ENCODE measurements at places on chromosomes 6 and 20.

- DNase-seq = peak; percentile 59
These were observed 6.0 kb upstream of the PTGIS start for GRCh38 chr20:49573900-49574416.

GRCh38 chr20:12698817-12699216 lies 310.0 kb upstream of the SPTLC3 start:
- DNase-seq = no peak

DNA sequence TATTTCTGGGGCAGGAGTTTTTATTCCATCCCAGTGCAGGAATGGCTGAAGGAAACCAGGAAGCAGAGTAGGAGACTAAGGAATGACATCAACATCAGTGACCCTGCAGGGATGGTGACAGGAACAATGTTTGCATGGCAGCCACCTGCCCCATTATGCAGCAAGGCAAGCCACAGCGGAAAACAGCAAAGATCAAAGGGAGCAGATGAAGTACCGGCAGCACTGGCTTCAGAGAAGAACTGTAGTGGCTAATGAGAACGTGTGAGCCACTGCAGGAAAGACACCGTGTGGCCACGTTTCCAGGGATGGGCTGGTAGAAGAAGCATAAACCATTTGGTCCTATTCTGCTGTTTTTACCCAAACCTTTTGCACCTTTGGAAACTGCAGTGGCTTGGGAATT lies 52.9 kb upstream of the TAB2 start:
- no peak for DNase-seq

DNA sequence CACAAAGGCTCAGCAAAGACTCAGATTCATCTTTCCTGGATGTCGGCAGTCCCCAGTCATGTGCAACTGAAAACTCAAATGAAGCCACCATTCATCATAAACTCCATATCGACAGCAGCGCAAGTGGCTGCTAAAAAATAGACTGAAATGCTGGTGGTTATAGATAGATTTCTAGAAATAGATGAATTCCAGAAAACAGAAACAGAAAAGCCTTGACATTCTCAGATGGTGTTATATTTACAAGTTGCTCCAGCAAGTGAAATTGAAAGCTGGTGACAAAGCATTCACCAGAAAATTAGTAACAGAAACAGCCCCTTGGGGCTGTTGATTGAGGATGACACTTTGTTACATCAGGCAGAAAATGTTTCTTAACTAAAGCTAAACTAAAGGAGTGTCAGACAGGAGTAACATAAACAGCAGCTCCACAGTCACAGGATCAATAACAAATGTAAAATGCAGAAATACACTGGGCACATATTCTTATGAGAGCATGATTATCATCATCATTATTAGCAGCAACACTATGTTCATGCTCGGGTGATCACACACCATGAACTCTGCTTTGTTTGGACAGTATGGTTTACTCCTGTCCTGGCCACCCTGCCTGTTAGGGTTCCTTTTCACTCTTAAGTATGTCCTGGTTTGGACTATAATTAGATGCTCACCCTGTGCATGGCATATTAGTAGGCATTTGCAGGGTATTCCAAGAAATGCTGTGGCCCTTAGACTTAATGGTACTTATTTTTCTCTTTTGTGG lies 36.4 kb upstream of the SLC35F1 start:
- no peak for DNase-seq

- no peak for DNase-seq
These were observed 7.7 kb downstream of the SLC22A16 start for GRCh38 chr6:110468731-110469130.

DNA sequence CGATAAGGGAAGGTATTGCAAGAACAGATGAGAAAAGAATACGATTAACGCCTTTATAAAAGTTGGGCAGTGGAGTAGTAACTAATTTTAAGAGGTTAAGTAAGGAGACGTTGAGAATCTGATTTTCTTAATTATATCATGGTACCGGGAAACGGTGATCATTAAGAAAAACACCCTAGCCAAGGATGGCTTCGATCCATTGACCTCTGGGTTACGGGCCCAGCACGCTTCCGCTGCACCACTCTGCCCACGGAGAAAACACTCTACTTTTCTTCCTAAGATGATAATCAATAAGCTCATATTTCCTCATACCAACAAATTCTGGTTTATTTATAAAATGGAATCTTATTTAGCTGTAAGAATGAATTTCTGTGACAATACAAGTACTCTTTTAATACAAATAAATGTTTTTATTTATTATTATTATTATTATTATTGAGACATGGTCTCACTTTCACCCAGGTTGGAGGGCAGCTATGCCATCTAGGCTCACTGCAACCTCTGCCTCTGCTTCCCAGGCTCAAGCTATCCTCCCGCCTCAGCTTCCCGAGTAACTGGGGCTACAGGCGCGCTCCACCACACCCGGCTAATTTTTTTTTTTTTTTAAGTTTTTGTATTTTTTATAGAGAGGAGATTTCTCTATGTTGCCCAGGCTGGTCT lies 8.3 kb downstream of the POM121L2 start:
- no peak for DNase-seq

GRCh38 chr20:16104783-16105182 lies 468.5 kb downstream of the KIF16B start:
- no peak for DNase-seq

GRCh38 chr6:159125951-159126352 lies 43.2 kb upstream of the FNDC1 start:
- DNase-seq = no peak

GRCh38 chr6:150310539-150310938 lies 58.3 kb upstream of the IYD start:
- DNase-seq = no peak

- no peak for DNase-seq
These were observed 226.9 kb downstream of the TFAP2B start for GRCh38 chr6:51045548-51045947.

- no peak for DNase-seq
These were observed 38.0 kb downstream of the SESN1 start for GRCh38 chr6:109056661-109057060.

DNA sequence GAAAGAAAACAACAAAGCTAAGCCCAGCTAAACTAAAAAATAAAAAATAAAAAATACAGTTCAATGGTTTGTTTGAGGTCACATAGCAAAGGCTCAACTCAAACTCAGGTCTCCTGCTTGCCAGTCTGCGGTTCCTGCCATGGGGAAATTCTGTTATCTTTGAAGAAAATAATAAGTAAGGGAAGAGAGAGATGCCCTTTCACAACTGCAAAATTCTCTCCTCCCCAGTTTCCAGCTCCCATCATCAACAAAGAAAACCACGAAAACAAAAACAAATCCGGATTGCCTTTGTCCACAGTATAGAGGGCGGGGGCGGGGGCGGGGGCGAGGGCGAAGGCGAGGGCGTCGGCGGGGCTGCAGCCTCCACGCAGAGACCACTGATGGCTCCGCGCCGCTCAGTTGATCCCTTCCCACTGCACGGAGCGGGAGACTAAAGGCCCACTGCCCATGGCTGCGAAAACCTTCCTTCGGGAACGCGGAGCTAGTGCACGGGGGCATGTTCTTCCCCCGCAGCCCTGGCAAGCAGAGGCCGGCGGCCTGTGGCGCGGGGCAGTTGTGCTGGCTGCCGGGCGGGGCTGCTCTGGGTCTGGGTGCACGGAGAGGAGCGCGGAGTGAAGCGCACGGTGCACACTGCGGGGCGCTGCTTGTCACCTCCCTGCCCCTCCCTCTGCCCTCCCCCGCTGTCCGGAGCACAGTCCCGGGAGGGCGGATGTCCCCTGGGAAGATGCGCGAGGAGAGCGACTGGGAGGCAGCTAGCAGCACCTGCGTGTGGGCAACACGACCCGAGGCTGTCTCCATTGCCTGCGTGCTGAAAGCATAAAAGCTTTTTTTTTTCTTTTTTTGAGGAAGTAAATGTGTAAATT lies 54.1 kb upstream of the TPD52L1 start:
- no peak for DNase-seq

GRCh38 chr6:78749326-78749725 lies 118.0 kb upstream of the IRAK1BP1 start:
- DNase-seq = no peak

- DNase-seq = no peak
These were observed 137.7 kb downstream of the TAF4 start for GRCh38 chr20:61927826-61928541.

DNA sequence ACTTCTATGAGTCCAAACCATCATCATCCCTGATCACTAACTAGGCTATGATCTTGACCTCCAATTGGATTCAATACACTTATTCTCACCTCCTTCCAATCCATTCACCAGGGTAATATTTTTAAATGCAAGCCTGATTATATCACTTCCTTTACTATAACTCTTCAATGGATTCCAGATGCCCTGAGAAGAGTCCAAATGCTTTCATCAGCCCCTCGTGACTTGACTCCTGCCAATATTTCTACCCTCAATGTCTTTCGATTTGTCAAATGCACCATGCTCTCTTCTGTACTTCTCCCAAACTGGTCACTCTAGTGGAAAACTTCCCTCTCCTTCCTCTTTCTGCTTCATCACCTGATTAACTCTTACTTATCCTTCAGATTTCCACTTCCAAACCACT lies 70.8 kb downstream of the CD164 start:
- no peak for DNase-seq

DNA sequence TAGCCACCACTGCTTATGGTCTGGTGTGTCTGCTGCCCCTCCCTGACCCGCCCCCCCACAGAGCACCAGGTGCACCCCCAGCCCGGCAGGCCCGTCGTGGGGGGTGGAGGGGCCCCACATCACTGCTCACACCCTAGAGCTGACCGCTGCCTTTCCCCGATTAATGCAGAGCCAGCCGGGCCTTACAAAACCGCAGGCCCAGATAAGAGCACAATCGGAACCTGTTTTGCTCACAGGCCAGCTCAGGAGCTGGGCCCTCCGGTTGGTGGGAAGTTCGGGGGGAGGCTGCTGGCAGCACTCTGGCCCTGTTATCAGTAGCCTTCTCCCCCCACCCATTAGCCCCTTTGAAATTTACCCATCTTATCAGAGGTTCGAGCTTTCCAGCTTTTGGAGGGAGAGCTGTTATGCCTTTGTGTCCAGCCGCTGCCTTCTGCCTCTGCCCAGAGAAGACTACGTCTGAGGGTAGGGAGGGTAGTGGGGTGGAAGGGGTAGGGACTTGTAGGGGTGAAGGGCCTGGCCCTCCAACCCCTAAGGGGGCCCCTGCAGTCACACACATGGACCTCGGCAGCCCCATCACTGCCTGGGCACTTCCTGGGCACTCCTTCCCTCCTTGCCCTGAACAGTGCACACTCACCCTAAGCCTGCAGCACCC lies 6.9 kb upstream of the SPDEF start:
- no peak for DNase-seq

Data from AG09309 (cell line).